ENCODE measurements at places on chromosomes 5 and 9. TPM values are rescaled to one million over a fixed set of nuclear protein-coding genes. Genes with fewer than 3 reads are reported as not detected.

Gene ICE1
- total RNA-seq = 17.7 TPM

Gene RNF183
- total RNA-seq = not detected

Gene WWC1
- 86.6 TPM for total RNA-seq

Gene ENC1
- 4.9 TPM for total RNA-seq

Gene CCDC112
- total RNA-seq = 6.5 TPM

Gene TEX48
- total RNA-seq = not detected

Gene CTXN3
- not detected for total RNA-seq

Gene SPATA31E1
- total RNA-seq = not detected

Gene OLFM1
- 9.9 TPM for total RNA-seq

Gene GTF2H2
- total RNA-seq = 10.1 TPM

Gene SOX30
- not detected for total RNA-seq

Gene NKD2
- total RNA-seq = 18.4 TPM

Gene COX7C
- total RNA-seq = 642 TPM

Gene SURF2
- total RNA-seq = 46.1 TPM
